Thymus (tissue), 14 donors: ENCODE measurements at places on chromosomes 3 and 15.

GRCh38 chr3:131702146-131702545 lies 199.4 kb upstream of the MRPL3 start:
- no peak for DNase-seq

DNA sequence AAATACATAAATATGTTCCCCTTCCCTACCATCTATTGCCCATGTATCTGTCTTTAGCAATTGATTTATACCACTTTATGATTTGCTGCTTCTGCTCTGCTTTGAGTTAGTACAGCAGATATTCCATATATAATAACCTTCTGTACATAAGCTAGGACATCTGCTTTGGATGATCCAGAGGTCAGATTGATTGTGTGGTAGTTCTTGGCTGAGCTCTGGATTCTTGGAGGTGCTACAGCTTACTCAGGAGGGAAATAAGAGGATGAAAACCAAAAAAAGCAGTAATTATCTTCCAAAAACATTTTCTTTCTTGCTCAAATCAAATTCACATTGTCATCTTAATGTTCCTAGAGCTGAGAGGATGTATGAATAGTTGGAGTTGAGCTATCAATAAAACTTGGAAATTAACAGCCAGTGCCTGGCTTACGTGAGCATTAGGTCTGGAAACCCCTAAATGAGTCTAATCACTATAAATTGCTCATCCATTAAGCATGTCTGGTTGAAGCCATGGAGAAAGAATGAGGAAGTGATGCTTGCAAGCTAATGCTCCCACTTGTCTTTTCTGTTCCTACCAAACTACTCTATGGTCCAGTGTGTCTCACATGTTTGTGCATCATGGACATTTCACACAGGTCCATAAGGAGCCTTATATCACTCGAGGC lies 36.3 kb upstream of the TMEM42 start:
- no peak for DNase-seq

DNA sequence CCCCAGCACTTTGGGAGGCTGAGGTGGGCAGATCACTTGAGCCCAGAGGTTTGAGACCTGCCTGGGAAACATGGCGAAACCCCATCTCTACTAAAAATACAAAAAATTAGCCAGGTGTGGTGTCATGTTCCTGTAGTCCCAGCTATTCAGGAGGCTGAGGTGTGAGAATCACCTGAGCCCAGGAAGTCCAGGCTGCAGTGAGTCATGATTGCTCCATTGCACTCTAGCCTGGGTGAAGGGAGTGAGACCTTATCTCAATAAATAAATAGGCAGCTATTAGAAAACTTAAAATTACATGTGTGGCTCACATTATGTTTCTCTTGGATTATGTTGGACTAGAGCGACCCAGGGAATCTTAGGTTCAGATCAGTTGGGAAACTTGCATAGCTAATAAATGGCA lies 69.7 kb downstream of the RPLP1 start:
- DNase-seq, result no peak

- no peak for DNase-seq
Observed at GRCh38 chr3:64880916-64881315, 193.1 kb upstream of the ADAMTS9 start.

- DNase-seq, result peak; percentile 95
Observed at GRCh38 chr3:170869645-170870593, at the start of gene RPL22L1. Gene RPL22L1, minus strand, starts transcription at chr3:170870195. Its CDS starts 28 bp downstream, at chr3:170870167.

GRCh38 chr3:98807561-98807960 lies 44.4 kb downstream of the ST3GAL6 start:
- no peak for DNase-seq

DNA sequence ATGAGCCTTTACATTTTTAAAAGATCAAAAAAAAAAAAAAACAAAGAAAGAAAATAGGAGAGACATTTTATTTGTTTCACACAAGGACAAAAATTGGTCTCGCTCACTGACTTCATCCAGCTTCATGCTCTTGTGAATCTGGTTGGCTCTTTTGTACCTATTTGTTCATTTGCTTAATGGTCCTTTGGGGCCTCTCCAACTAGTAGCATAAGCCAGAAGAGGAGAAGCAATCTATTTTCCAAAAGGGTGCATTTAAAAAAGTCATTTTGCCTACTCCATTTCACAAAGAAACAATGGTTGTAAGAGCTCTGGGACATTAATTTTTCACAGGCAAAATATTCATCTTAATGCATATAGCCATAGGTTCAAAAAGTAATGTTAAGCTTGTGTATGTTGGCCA lies 168.3 kb upstream of the ADAMTS9 start:
- DNase-seq, result no peak

DNA sequence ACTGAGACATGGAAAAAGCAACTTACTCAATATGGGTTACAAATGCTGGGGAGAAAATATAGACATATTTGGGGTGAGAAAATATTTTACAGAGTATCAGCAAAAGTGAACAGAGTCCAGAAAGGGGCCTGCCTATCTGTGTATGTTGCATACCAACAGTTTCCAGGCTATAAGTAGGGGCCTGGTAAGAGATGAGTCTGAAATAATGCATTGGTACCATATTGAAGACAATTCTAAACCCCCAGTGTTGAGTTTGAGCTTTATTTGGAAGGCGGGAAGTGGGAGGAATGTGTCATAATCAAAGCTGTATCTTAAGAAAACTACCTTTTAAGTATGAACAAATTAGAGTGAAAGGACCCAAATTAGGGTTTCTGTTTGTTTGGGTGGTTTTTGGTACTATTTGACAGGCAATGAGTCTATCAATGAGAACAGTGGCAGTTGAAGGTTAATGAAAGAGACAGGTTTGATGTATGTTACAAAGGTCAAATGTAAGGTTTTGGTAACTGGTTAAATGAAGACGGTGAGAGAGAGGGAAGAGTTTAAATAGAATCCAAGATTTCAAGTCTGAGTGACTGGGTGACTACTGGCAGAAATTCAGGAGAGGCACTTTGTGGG lies 106.3 kb upstream of the ZBED2 start:
- no peak for DNase-seq

- no peak for DNase-seq
Observed at GRCh38 chr15:74832826-74833225, 6.4 kb downstream of the CPLX3 start.

DNA sequence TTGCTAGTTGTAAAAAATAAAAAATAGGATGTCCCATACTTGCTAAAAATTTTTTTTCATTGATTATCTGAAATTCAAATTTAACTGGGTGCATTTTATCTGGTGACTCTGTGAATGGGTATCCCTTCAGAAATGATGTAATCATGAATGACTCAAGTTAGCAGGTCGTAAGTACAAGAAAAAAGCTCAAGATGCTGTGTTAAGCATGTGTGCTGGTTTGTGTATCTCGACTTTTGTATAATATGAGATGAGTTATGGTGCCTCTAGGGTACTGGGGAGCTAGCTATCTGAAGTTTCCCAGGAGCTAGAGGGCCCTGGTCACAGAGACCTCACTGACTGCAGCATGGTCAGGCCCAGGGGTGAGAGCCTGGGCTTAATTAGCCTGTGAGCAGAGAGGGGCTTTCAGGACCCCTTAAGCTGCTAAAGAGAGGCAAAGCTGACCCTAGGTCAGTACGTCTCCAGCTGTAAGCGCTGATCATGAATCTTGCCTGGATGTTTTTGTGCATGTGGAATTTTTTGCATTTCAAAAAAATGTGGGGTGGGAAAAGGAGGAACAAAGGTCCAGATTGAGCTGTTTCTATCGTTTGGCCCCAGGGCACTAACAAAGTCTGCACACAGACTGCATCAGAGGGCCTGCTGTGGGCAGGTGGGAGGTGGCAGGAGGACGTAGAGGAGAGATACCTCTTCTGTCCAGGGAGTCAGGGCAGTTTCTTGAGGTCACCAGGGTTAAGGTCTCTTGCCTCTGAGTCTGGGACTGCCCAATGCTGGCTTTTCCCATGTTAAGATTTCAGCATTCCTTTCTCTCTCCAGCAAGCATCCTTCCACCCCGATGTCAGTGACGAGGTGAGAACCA lies 233.2 kb upstream of the TPM1 start:
- no peak for DNase-seq

DNA sequence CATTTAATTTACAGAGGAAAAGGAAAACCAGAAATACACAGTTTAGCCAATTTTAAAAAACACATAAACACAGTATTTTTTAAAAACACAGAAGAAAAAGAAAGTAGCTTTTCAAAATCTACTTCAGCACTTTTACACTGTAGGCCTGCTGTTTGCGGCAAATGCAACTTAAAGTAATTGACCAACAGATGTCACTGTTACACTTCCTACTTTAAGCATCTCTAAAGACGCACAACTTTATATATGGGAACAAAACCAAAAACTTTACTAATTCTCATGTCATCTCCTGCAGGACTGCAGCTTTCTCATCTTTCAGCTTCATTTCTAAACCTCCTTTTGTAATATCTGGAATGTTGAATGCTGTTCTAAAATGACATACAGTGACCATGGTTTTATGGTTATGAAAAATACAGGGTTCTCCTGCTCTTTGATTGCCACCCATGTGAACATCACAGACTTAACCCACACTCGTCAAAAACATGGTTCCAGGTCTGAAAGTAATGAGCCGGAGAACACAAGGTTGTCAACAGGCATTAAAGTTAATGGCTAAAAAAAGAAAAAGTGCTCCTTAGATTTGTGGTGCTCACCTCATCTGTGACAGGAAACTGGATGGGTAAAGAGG lies 107.9 kb downstream of the FMN1 start:
- no peak for DNase-seq

DNA sequence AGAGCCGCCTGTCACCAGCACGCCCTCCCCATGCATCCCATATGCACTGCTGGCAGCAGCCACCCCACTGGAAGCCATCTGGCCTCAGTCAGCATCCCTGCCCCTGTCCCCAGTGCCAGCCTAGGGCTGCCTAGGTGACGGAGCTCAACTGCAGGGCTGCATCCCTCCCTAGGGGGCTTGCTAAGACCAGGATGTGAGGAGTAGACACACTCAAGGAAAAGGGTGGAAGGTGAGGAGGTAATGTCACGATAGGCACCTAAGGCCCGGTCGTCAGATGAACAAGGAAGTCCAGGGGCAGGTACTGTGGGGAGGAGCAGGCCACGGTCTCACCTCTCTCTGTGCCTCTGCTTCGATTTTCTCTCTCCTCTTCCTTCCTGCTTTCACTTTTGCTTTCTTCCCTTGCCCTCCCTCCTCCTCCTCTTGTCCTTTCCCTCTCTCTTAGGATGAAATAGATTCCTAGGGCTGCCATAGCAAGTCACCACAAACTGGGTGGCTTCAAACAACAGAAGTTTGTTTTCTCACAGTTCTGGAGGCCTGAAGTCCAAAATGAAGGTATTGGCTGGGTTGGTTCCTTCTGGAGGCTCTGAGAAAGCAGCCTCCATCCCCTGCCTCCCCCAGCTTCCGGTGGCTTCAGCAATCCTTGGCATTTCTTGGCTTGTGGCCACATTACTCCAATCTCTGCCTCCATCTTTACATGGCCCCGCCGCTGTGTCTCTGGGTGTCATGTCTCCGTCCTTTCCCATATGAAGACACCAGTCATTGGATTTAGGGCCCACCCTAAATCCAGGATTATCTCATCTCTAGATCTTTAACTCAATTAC lies 298.3 kb downstream of the SHQ1 start:
- DNase-seq, result peak; percentile 30

DNA sequence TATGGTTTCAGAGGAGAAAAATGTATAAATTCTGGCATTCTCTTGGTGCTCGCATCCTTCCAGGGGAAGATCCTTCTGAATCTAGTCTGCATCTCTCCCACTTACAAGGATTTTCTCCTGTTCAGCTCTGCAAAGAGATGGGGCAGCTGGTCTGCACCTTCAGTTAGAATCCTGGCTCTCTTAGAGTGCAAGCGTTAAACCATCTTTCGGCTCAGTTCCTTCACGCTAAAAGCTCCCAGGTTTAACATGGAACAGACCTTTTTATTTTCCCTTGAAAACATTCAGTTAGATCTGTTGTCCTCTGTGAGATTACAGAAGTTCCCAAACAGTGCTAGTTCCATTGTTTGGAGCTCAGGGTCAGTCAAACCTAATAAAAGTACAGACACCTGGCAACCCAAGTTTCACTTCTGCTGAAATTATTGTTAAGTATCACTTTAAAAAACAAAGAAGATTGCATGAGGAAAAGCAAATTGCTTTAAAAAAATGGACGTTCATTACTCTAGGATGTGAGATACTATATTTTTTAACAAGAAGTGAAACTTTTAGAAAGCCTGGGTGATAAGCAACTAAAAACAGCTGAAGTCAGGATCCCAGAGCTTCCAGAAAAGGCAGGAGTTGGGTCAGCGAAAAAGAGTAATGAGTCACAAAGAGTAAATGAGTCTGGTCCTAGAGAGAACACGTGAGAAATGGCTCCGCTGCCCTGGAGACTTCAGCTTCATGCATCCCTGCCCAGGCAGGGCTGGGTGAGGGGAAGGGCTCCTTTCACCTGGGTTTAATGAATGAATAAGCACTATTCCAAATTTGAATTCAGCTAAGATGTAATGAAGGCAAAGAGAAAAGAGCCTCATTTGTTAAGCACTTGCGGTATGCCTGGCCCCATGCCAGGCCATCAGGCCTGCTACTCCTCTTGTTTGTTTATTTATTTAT lies 63.3 kb downstream of the ABTB1 start:
- no peak for DNase-seq

DNA sequence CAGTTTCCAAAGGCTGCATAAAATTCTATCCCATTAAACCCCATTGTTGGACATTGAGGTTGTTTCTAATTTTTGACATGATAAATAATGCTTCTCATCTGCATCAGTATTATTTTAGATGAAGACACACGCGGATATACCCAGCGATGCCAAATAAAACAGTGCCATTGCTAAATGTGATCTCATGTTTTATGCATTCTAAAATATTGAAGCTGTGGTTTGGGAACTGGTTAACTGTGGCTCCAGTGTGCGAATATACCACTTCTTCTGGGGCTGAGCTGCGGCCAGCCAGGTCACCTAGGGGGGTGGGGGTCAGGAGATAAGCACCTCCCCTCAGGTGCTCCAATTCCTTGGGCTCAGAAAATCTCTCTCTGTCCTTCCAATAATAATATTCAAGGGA lies 230.0 kb downstream of the ADAMTS9 start:
- no peak for DNase-seq

- peak; percentile 13 for DNase-seq
Observed at GRCh38 chr15:65132878-65133547, 595 bp downstream of the PDCD7 start.
